ENCODE measurements at places on chromosomes 6 and 20.

DNA sequence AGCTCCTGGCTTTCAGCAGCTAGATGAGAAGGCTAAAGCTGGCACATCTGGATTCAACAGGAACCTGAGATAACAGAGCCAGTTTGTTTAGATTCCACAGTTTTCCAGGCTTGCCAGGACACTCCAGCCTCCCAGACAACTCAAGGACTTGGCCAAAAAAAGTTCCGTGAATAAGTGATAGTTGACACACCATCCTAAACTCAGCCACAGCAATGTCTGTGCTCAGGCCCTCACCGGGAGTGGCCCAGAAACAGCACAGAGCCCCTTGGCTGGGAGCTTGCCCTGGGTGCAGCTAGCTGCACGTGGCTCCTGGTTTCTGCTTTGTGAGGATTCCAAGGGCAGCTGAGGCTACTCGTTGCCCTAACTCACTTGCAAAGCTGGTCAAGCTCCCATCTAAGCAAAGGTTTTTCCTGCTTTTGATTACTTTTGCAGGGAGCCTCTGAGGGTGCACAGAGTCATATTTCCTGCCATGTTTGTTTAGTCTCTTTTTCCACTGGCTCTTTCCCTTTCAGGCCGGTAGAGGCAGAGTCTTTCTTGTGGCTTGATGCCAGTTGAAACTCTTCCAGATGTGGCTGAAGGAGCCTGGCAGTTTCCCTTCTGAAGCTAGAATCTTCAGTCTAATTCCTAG is 118.3 kb upstream of the ECI2 start:
- DNase-seq = no peak

- no peak for DNase-seq
These were observed 36.4 kb downstream of the RIPOR2 start for GRCh38 chr6:24899136-24899996.

GRCh38 chr6:144284783-144285547 is at the start of gene UTRN:
UTRN (plus strand) TSS chr6:144285335; CDS start chr6:144291829, 6,494 bp downstream.
- no peak for DNase-seq

DNA sequence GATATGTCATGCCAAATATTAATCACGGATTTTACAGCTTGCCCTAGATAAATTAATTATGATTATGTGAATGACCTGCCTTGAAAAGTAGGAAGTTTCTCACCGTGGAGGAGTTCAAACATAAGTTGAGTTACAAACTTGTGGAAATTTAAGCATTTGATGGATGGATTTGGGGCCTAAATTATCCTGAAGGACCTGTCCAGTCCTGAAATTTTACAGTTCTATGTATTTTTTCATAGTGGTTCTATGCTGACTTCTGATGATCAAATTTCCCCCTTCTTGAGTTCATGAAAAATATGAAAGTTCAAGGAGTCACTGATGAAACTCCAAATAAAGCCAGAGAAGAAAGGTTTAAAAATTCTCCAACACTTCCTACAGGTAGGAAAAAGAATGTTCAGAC is 178.6 kb downstream of the SLC35F1 start:
- DNase-seq = no peak

DNA sequence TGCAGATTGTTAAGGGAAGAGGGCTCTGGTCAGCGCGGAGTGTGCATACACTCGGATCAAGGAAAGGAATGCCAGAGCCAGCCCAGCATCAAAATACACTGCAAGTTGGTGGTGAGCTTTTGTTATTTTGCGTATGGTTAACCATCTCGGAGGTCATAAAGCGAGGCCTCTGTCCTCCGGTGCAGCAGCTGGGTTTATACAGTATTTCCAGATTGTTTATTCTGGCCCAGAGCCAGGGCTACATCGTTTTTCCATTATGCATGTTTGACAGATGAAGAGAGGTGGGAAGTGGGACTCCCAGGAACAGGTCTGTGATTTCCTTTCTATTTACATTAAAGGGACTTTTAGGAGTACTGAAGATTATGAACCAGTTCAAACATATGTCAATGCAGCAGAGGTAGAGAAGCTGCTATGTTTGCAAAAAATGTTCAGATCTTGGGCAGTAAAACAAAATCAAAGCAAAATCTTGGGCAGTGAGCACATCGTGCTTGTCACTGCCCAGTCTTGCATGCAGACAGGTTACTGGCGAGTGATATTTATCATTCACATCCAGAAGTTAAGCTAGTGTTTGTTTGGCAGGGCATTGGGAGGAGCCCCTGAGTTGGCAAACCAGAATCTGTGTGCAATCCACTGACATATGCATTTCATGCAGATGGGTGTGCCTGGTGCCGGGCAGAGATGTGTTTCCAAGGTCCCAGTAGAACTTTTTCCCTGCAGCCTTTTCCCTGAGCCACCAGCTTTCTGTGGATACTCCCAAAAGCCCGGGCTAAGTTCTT is 256.3 kb upstream of the TAB2 start:
- DNase-seq = no peak
